ENCODE measurements at places on chromosomes 7 and 10.

DNA sequence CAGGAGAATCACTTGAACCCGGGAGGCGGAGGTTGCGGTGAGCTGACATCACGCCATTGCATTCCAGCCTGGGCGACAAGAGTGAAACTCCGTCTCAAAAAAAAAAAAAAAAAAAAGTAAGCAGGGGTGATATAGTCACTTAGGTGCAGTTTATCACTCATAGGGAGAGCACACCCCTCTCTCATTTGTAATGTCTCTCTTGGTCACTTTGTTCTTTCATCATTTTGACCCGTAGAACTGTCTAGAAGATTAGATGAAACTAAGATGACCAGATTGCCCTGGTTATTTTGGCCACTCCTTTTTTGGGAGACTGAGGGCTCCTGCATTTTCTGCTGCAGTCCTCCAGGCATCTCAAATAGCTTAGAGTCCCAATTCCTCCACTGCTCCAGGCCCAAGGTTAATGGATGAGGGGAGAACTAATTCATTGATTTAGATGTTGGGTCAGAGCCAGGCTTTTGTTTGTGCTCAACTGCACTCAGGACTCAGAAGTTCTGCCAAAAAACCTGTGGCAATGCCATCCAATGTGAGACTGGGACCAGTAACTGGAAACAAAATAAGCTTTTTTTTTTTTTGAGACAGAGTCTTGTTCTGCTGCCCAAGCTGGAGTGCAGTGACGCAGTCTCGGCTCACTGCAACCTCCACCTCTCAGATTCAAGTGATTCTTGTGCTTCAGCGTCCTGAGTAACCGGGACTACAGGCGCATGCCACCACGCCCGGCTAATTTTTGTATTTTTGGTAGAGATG is 50.0 kb upstream of the CAMK1D start:
- no peak overlapping the region for H3K4me3 ChIP-seq
- no peaks in the 10 kb centered on the region for H3K4me1 ChIP-seq
- no peaks in the 10 kb centered on the region for H3K27me3 ChIP-seq
- no peak overlapping the region for H3K27ac ChIP-seq

DNA sequence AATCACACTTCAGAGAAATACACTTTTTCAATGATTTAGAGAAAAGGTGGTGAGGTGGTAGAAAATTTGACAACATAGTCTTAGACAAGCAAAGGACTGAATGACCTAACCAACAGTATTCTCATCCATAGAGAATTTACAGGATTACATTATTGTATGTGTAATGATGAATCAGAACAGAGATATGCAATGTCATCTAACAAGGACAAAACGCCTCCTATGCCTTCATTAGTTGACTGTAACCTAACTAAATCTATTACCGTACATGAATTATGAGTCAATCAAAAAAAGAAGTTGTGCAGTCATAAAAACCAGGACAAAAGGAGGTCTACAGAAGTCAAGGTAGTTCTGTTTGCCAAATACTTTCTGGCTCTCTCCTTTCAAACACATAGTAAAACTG is 66.5 kb downstream of the RAB11FIP2 start:
- H3K27ac ChIP-seq: no peak overlapping the region
- no peaks in the 10 kb centered on the region for H3K36me3 ChIP-seq
- no peak for DNase-seq
- H3K4me1 ChIP-seq: no peaks in the 10 kb centered on the region
- no peak overlapping the region for H3K4me3 ChIP-seq

- H3K4me3 ChIP-seq: no peak overlapping the region
- H3K27me3 ChIP-seq: no peaks in the 10 kb centered on the region
- H3K27ac ChIP-seq: no peak overlapping the region
- no peaks in the 10 kb centered on the region for H3K4me1 ChIP-seq
- H3K36me3 ChIP-seq: no peaks in the 10 kb centered on the region
- DNase-seq: no peak
These were observed 239.8 kb downstream of the SUGCT start for GRCh38 chr7:40374575-40374974.

GRCh38 chr10:43114743-43115611 is 23.3 kb upstream of the CSGALNACT2 start:
- H3K27me3 ChIP-seq: no peaks in the 10 kb centered on the region
- H3K4me3 ChIP-seq: no peak overlapping the region
- no peak for DNase-seq
- no peaks in the 10 kb centered on the region for H3K36me3 ChIP-seq
- no peaks in the 10 kb centered on the region for H3K4me1 ChIP-seq
- H3K27ac ChIP-seq: no peak overlapping the region

- no peaks in the 10 kb centered on the region for H3K27me3 ChIP-seq
- no peaks in the 10 kb centered on the region for H3K36me3 ChIP-seq
- no peaks in the 10 kb centered on the region for H3K4me1 ChIP-seq
- no peak overlapping the region for H3K27ac ChIP-seq
- H3K4me3 ChIP-seq: no peak overlapping the region
These were observed 145.3 kb upstream of the FRMD4A start for GRCh38 chr10:14476006-14476405.

DNA sequence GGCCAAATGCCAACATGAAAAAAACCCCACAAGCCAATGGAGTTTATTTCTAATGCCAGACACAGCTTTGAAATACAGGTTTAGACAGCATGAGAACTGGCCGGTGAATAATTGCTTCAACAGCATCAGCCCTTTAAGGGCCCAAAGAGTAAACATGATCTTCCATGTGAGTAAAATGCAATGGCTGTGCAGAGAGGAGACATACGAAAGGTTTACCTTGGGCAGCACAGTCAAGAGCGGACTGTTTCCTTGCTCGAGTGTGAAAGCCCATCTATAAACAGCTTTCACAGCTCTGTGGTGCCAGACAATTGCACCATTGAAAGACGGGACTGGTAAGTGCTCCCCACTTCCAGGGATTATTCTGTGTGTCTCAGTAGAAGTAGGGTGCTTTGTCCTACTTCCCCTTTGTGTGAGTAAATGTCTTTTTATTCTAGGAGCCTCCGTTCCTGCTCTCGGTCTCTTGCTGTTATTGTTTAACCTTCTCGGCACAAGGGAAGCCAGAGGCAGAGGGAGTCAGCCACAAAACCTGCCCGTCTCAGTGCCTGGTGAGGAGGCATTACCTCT is 77.8 kb upstream of the KAT6B start:
- no peaks in the 10 kb centered on the region for H3K4me1 ChIP-seq
- H3K36me3 ChIP-seq: no peaks in the 10 kb centered on the region
- no peak overlapping the region for H3K4me3 ChIP-seq
- no peaks in the 10 kb centered on the region for H3K27me3 ChIP-seq

- H3K4me1 ChIP-seq: peaks cover 29% of the 10 kb centered on the region
- peaks cover 13% of the 10 kb centered on the region for H3K27me3 ChIP-seq
- H3K27ac ChIP-seq: no peak overlapping the region
These were observed 550 bp upstream of the PLAU start for GRCh38 chr10:73910401-73910763.

- no peaks in the 10 kb centered on the region for H3K36me3 ChIP-seq
- DNase-seq: no peak
- no peak overlapping the region for H3K4me3 ChIP-seq
- H3K27ac ChIP-seq: no peak overlapping the region
- H3K4me1 ChIP-seq: no peaks in the 10 kb centered on the region
These were observed 28.3 kb downstream of the ZNF365 start for GRCh38 chr10:62402508-62402907.

GRCh38 chr7:100897772-100898454 is 2.2 kb upstream of the ACHE start:
- H3K4me3 ChIP-seq: no peak overlapping the region
- DNase-seq: no peak
- peaks cover 19% of the 10 kb centered on the region for H3K4me1 ChIP-seq
- H3K36me3 ChIP-seq: no peaks in the 10 kb centered on the region

GRCh38 chr10:63711867-63712716 is 190.9 kb downstream of the REEP3 start:
- H3K36me3 ChIP-seq: no peaks in the 10 kb centered on the region
- no peak for DNase-seq
- H3K27ac ChIP-seq: no peak overlapping the region
- H3K27me3 ChIP-seq: no peaks in the 10 kb centered on the region
- H3K4me1 ChIP-seq: no peaks in the 10 kb centered on the region

GRCh38 chr7:98641646-98642500 is 24.8 kb downstream of the NPTX2 start:
- H3K27ac ChIP-seq: no peak overlapping the region
- no peak overlapping the region for H3K4me3 ChIP-seq
- H3K27me3 ChIP-seq: no peaks in the 10 kb centered on the region

DNA sequence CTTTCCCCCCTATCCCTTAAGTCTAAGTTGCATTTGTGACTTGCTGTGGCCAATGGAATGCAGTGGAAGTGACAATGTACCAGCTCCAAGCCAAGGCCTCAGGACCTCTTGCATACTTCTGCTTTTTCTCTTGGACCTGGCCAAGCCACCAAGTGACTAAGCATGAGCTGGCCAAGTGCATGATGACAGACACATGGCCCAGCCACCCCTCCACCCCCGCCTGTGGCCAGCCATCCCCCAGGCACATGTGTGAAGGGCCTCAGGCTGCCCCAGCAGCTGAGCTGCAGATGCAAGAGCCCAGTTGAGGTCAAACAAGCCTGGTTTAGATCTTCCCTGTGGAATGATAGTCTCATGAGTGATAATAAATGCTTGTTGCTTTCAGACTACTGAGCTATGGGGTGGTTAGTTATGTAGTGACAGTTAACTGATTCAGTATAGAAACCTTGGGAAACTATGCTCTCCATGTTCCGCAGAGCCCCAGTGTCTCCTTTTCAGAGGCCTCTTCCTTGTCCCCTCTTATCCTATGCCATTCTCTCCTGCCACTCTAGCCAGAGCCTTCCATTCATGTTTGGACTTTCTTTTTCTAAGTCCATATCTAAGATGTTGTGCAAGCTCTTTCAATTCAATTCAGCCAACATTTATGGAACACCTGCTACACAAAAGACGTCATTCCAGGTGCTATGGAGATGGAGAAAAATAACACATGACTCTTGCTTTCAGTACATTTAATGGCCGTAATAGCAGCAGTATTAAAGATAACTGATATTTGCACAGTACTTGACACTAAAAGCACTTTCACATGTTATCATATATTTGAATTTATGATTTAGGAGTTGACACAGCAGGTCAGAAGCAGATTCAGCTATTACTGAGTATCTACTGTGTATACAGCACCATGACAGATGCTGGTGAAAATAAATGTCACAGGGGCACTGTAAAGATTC is 55.5 kb upstream of the LOXL4 start:
- no peaks in the 10 kb centered on the region for H3K27me3 ChIP-seq
- DNase-seq: no peak
- no peak overlapping the region for H3K4me3 ChIP-seq

DNA sequence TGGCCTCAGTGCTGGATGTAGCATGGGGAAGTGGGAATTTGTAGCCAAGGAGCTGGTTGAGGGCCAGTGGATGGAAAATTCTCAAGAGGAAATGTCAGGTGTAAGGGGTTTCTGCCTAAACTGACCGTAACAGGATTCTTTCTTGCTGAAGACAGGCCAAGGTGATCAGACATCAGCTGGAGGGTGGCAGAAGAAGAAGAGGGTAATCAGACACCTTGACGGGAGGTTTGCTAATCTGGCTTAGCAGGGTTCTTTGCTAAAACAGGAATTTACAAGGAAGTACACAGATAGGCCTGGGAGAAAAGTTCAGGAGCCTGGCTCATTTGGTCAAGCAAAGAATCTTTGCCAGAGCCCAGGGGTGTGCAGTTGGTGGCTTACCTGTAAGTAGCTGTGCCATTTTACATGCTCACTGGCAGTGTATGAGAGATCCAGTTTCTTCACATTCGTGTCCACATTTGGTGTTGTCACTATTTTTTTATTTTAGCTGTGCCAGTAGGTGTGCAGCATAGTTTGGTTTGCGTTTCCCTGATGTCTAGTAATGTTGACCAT is 73.7 kb downstream of the BMPR1A start:
- DNase-seq: no peak
- no peaks in the 10 kb centered on the region for H3K4me1 ChIP-seq
- no peaks in the 10 kb centered on the region for H3K27me3 ChIP-seq
- H3K4me3 ChIP-seq: no peak overlapping the region

DNA sequence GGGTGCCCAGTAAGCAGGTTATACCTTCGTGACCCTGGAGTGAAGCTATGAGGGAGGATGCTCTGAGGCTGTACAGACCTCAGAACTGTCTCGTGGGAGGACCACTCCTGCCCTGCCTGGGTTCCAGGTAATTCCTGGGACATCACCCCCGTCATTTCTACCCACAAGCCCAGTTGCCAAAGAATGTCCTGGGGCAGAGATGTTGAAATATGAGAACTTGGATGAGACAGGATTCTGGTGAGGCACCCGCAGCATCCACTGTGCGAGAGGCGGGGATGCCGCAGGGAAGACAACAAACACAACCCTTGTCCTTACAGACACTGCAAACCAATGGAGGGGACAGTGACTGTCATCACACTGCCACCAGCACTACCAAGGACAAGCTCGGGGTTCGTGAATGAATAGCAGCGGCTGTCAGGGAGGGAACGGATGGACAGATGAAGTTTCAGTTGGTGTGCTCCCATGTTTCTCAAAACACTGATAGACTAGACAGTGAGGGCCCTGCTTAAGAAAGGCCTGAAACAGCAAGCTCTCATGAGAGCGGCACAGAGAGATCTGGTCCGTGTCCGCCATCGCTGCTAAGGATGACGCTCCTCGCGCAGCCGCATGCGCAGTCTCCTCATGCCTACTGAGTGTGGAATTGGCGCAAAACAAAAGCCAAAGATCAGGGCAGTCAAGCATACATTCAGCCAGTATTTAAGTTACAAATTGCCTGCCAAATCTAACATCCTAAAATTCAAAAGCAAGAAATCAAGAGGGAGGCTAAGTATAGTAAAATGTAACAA is 82.0 kb upstream of the RHEB start:
- H3K36me3 ChIP-seq: no peaks in the 10 kb centered on the region
- H3K4me1 ChIP-seq: no peaks in the 10 kb centered on the region
- no peaks in the 10 kb centered on the region for H3K27me3 ChIP-seq
- no peak overlapping the region for H3K4me3 ChIP-seq

GRCh38 chr10:111491154-111491553 is 414.3 kb downstream of the ADRA2A start:
- H3K4me3 ChIP-seq: no peak overlapping the region
- DNase-seq: no peak
- H3K27me3 ChIP-seq: no peaks in the 10 kb centered on the region
- no peak overlapping the region for H3K27ac ChIP-seq
- H3K36me3 ChIP-seq: no peaks in the 10 kb centered on the region

- peaks cover 24% of the 10 kb centered on the region for H3K4me1 ChIP-seq
- no peak for DNase-seq
- no peaks in the 10 kb centered on the region for H3K36me3 ChIP-seq
- H3K4me3 ChIP-seq: no peak overlapping the region
These were observed 3.4 kb downstream of the TCF7L2 start for GRCh38 chr10:112953174-112954159.

GRCh38 chr10:507908-508444 is 181.5 kb downstream of the DIP2C start:
- no peaks in the 10 kb centered on the region for H3K27me3 ChIP-seq
- H3K36me3 ChIP-seq: no peaks in the 10 kb centered on the region
- no peak overlapping the region for H3K27ac ChIP-seq
- DNase-seq: no peak

GRCh38 chr7:129790136-129790535 is 162.6 kb downstream of the UBE2H start:
- H3K4me3 ChIP-seq: no peak overlapping the region
- DNase-seq: no peak
- H3K36me3 ChIP-seq: no peaks in the 10 kb centered on the region
- H3K27ac ChIP-seq: no peak overlapping the region

GRCh38 chr7:50706469-50706937 is 76.2 kb downstream of the GRB10 start:
- no peak overlapping the region for H3K4me3 ChIP-seq
- H3K27me3 ChIP-seq: no peaks in the 10 kb centered on the region
- no peaks in the 10 kb centered on the region for H3K36me3 ChIP-seq
- H3K27ac ChIP-seq: no peak overlapping the region

- no peak for DNase-seq
- no peak overlapping the region for H3K27ac ChIP-seq
- no peak overlapping the region for H3K4me3 ChIP-seq
- no peaks in the 10 kb centered on the region for H3K36me3 ChIP-seq
These were observed 18.8 kb upstream of the VWA2 start for GRCh38 chr10:114220281-114220680.
